ENCODE measurements at places on chromosomes 5 and 9.
A peak's percentile ranks its signal among the peaks of the same experiment; 100 is the strongest.

DNA sequence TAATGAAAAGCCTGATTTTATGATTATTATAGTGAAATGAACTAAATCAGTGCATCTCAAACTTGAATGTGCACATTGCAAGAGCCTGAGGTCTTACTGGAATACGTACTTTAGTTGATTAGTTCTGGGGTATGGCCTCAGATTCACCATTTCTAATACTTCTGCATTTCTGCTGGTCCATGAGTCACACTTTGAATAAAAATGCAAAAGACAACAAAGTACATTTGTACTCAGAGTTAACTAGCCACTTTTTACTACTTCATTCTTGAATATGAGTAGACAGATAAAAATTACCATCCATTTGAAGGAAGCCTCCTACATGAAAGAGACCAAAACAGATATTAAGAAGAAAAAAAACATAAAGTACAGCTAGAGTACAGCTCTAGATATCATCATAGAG, 27.1 kb upstream of the PRR16 start:
- peak; percentile 20 for DNase-seq

DNA sequence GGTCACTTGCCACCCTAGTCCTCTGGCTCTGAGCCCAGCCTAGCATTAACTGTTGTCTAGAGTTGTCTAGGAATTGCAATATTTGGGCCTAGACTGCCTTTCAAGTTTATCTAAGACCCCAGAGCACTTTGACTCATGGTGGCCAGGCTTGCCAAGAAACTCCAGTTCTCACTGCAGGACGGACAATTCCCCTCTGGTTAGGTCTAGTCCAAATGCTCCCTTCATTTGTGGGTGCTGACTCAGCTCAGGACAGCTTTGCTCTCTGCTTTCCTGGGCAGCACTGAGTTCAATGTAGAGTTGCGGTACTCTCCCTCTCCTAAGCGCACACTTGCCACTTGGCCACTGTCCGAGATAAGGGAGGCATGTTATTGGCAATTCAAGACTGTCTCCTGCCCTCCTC, 619.4 kb downstream of the TLE1 start:
- DNase-seq, result no peak

DNA sequence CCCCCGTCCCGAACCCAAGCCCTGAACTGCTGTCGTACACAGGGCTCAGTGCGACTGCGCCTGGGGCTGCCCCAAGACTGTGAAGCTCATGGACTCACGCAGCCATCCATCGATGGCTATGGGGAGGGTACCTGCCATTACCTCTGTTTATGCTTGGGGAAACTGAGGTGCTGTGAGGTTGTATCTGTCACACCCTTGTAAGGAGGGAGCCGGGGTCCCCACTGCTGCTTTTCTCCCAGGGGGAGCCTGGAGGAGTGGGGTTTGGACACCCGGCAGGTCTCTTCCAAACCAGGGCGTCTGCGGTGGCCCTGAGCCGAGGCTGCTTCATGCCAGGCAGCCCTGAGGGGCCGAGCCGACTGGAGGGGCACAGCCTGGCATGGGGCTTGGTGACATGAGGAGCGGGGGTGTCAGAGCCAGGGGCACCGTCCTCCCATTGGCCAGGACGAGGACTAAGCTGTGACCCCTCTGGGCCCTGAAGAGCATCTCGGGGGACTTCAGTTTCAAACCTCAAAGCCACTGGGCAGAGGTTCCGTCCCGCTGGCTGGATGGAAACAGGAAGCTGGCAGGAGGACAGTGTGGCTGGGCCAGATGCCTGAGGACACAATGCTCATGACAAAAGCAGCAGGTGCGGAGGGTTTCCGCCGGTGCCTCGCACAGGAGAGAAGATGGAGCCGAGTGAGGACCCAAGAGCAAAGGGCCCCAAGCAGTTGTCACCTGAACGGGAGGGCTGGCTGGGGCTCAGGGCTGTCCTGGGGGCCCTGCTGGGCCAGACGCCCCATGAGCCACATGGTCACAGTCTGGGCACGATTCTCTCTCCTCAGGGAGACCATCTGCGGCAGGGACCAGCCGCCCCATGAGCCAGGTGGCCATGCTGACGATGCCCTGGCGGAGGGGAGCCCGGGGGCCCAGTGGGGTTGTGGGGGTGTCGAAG, 54.4 kb upstream of the EXOC3 start:
- no peak for DNase-seq

- no peak for DNase-seq
Observed at GRCh38 chr9:35236692-35237091, 74.9 kb downstream of the UNC13B start.

- DNase-seq, result no peak
Observed at GRCh38 chr5:102933316-102933715, 178.2 kb downstream of the PAM start.

DNA sequence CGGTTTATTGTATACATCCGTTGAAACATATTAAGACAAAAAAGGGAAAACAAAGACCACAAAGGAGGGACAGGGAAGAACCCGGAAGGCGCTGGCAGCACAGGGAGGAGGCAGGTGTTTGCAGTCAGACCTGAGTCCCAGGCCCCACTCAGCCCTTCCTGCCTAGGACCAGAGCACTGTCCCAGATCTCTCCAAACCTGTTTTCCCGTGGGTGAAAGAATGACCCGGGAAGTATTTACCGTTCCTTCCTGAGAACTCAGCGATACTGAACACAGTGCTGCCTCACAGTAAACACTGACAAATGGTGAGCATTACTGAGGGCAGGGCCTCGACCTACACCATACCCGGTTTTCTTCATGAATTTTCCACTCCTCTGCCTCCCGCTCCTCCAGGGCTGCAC, 1.2 kb downstream of the ABO start:
- no peak for DNase-seq

GRCh38 chr9:35237311-35237710, 75.5 kb downstream of the UNC13B start:
- no peak for DNase-seq

DNA sequence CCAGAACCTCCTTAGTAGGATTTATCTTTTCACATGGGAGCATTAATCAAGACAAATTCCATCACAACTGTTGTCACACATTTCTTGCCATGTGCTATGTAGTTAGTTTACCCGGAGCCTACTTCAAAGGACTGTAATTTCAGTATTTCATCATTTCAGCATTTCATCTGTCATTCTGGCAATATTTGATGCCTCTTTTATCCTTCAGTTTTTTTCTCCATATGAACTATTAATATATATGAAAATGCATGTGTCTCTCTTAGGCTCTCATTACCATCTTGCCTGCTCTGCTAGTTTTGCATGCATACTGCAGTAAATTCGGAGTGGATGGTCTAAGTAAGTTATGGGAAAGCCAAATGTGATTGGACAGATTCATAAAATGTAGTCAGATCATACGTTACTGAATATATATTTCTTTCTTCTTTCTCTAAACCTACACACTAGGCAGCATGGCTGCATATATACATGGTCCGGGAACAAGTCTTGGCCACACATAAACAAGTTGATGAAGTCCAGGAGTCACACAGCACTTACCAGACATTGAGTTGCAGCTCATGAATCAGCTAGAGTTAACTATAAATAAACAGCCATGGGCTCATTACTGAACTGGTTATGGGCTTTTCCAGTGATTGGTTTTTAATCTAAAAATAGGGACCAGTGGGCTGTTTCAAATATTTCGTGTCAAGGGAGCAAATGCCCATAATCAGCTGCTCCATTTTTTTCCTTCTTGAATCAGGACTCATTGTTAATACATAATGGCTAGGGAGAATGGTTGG, 46.6 kb downstream of the SPATA31D1 start:
- no peak for DNase-seq

DNA sequence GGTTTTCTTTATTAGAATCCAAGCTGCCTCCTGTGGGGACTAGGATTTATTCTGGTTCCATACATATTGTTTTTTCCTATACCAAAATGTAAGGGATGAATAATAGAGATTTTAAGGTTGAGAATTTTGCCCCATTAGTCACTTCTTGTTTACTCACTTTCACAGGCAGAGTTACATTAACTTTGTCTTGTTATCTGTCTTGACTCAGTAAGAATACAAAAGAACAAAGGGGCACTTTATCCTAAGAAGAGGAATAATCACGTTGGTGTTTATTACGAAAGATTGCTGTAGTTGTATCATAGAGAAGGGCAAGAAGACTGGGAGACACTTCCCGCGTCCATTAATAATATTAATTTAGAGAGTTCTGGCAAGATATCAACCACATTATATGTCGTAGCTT, 599.7 kb upstream of the FTMT start:
- DNase-seq, result no peak

DNA sequence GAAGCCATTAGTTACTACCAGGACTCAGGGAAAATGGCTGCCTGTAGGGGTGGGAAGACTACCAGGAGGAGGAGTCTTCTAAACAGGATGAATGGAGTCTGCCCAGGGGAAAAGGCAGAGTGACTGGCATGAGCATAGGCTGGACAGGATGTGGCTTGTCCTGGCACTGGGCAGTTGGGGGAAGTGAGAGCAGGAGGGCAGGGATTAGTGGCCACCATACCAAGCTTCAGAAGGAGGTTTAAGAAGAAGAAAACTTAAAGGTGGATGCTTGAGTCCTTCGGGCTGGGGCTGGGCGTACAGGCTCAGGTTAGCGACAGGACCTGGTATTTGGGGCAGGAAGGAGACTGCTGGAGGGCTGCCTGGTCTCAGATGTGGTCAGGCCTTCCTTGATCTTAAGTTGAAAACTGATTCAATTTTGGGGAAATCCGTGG, 5.0 kb upstream of the NSD1 start:
- peak; percentile 43 for DNase-seq

GRCh38 chr9:68541568-68541967, 885 bp upstream of the TMEM252 start:
- DNase-seq, result no peak

- DNase-seq, result no peak
Observed at GRCh38 chr5:157479166-157479565, 19.2 kb downstream of the NIPAL4 start.

DNA sequence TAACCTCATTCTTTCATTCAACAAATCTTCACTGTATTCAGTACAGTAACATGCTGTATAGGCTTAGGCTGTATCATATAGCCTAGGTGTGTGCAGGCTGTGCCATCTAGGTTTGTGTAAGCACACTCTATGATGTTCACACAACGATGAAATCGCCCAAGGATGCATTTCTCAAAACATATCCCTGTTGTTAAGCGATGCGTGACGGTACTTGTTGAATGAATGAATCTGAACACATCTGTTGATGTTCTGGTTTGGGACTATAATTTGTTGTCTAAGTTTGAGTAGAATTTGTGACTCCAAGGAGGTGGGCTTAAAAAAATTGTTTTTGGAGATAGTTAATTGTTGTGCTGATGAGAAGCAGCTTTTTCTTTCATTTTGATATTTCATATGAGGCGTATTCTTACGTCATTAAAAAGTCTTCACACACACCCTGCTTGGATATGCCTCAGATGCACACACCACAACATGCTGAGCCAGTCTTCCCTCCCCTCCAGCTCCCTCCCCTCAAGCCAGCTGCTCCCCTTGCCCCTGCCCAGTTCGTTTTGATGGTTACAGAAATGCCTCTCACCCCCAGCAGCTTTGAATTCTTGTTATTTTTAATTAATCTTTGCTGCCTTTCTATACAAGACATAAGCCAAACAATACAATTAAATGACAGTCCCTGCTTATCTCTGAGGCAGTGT, 5.5 kb upstream of the PSAT1 start:
- no peak for DNase-seq

DNA sequence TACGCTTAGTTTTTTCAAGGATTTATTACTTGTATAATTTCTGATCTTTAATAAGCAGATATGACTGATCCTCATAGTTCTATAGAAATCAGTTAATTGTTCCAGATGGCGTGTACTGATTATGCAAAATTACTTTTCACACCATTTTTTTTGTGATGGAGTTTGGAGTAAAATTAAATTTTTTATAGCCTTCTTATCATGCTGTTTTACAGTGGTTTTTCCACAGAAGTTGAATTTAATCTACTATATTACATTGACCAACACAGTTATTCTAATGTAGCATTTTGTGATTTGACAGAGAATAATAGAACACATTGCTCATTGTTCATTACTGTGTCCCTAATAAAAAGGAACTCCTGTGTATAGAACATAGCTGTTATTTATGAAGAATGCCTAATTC, 111.1 kb downstream of the MVB12B start:
- DNase-seq, result no peak

- peak; percentile 62 for DNase-seq
Observed at GRCh38 chr9:123225374-123225813, 43.0 kb downstream of the STRBP start.

DNA sequence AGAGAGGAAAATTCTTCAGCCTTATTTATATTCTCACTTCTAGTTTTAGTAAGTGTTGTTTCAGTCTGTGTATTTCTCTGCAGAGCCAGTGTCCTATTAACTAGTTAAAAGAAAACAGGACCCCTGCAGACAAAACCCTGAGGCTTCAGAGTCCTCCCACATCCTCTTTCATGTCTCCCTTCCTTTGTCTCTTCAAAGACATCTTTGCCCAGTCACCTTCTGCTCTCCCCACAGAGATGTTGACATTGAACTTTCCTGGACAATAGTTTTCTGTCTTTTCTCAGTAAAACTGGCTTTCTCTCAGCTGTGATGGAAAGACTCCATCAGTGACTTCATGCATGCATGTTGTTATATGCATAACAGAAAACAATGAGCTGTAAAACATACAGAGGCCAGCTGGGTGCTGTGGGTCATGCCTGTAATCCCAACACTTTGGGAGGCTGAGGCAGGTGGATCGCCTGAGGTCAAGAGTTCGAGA, 20.2 kb downstream of the GRAMD2B start:
- no peak for DNase-seq

DNA sequence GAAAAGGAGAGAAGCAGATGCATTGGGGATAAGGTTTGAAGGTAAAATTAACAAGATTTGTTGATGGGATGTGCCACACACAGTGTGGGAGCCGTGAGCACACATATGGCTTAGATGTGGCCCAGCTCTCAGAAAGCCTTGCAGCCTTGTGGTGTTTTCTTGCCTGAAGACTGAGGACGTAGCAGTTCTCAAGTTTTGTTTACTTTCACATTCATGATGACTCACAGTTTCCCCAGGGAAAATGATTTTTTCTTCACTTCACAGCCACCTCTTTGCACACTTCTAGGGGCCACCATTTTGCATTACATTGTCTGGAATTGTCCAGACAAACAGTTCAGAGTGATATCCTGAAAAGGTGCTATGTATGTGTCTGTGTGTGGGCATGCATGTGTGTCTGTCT, 126.2 kb downstream of the BASP1 start:
- DNase-seq, result peak; percentile 75
